ENCODE measurements at places on chromosomes 2 and 18. TPM values are rescaled to one million over a fixed set of nuclear protein-coding genes. Genes with fewer than 3 reads are reported as not detected.

DNA sequence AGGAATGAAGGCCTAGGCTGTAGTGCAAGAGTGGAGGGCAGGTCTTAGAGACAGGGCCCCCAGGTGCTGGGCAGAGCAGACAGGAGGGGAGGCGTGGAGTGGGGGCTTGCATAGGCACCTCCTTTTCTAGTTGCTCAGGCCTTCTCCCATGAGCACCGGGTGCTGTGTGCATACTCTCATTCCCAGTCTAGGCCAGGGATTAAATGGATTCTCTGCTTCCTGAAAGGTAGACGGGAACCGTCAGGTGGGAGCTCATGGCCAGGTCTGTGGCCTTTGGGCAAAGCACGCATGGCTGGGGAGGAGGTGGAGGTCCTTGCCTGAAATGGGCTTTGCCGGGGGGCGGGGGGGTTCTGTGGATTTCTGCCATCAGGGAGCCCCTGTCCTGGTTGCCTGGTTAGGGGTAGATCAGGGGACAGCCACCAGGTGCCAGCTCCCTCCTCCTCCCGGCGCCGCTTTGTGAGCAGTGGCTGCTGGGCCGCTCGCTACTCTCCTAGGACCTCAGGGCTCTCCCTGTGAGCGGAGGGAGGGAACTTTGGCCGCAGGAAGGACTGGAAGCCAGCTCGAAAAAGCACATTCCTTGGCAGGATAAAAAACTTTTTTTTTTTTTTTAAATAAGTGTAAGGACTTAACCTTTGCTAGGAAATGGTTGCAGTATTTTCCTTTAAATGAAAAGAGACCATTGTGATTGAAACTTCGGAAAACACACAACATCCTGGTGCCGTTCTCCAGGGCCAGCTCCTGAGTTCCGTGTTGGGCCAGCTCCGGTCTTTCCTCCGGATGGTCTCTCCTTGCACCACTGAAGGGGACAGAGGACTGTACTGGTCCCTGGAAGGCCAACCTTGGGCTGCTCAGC, 82.8 kb upstream of the HAAO start:
- no peak for DNase-seq

GRCh38 chr2:159715451-159715850, 3.1 kb downstream of the MARCHF7 start:
- DNase-seq = no peak

C2orf78 gene
- total RNA-seq = not detected

DSC2 gene
- 65.4 TPM for total RNA-seq

- DNase-seq = no peak
Measured at GRCh38 chr2:71410696-71411095, 42.7 kb upstream of the DYSF start.

DNA sequence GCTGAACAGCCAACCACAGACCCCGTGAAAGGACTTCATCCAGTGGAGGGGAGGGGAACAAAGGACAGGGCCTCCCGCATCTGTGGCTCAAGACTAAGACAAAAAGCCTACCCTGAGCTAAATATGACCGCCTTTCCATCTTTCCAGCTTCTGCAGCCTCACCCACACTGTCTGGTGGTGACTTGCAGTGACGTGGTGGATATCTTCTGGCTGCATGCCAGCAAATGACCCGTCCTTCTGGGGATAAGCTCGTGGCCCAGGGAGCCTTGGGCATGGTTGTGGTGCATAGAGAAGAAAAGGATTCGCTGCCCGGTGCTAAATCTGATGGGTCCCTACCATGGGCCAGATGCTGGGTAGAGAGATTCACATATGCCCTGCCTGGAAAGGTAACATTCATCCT, 8.7 kb upstream of the NGEF start:
- DNase-seq = no peak

DNA sequence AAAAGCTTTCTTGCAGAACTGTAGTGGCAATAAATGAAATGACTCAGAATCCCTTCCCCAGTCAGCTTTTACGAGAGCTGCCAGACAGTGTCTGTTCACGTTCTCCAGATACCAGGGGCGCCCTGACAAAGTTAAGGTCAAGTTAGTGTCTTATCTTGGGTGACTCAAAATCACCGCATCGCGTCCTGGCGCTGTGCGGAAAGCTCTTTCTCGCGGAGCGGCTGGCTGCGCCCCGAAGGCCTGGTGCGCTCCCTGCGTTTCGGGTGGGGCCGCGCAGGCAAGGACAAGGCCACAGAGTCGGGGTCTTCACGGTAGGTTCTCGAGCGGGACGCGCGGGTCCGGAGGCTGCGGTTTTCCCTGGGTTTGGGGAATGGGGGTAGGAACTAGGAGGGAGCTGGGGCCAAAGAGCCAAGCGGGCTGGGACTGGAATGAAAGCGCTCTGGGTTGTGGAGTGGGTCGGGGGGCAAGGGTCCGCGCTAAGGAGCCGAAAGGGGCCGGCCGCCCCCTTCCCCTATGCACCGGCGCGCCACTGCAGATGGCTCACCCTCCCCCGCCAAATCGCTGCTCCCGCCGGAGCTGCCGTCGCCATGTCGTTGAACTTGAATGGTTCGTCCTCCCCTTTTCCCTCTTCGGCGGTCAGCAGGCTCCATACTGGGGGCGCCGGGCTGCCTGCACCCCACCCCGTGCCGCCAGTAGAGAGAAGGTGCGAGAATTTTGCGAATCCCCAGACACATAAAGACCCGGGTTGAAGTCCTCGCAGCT, 2.6 kb upstream of the HOXD11 start:
- no peak for DNase-seq

GAREM1 gene
- 1.2 TPM for total RNA-seq

- no peak for DNase-seq
Measured at GRCh38 chr18:80136679-80137078, 27.6 kb downstream of the ADNP2 start.

DNA sequence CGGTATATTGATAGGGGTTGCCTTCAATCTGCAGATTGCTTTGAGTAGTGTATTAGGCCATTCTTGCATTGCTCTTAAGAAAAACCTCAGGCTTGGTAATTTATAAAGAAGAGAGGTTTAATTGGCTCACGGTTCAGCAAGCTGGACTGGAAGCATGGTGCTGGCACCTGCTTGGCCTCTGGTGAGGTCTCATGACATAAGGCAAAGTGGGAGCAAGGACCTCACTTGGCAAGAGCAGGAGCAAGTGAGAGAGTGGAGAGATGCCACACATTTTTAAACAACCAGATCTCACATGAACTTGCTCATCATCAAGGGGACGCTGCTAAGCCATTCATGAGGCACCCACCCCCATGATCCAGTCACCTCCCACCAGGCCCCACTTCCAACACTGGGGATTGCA, 4.9 kb downstream of the MAP3K2 start:
- DNase-seq = no peak

EDAR gene
- total RNA-seq = not detected

DNA sequence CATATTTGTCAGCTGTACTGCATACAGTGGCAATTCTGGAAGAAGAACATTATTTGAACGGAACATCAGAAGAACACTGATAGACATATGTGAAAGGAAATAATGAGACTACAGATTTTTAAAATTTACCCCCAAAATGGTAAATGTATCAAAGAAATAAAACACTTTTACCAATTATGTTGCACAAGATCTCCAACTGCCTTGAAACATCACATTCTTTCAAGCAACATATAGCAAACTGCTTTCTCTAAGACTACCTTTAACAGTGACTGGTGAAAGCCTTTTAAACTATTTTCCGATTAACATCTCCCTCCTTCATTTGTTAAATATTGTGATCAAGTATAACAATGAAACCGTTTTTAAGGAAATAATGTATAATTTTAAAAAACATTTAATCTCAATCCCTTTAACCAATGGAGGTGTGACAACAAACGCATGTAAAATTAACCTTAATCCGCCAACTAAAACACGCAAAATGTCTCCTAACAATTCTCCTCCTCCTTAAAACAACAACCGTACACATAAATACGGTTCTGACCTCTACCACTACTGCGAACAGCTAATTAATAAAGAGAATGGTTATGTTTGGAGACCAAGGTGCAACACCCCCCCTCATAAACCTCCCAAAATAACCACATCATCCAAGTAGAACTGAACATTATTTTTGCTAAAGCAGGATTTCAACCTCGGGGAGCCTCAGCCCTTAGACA, 2.4 kb downstream of the FBXO11 start:
- DNase-seq = no peak

DNA sequence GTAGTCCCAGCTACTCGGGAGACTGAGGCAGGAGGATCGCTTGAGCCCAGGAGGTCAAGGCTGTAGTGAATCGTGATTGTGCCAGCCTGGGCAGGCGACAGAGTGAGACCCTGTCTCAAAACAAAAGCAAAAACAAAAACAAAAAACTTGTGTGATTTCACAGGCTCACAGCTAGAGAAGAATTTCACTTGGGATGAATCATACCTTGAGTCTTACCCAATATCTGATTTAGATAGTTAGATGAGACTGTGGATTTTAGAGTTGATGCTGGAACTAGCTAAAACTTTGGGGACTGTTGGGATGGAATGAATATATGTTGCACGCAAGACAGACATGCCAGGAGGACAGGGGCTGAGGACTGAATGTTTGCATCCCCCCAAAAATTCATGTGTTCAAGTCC, 4.4 kb downstream of the ANKRD29 start:
- no peak for DNase-seq

- DNase-seq = no peak
Measured at GRCh38 chr18:25281556-25281955, 70.4 kb downstream of the ZNF521 start.

MFSD6 gene
- total RNA-seq = 2.4 TPM

GRCh38 chr2:148557844-148558436, 86.6 kb upstream of the EPC2 start:
- DNase-seq = no peak

SLC9A4 gene
- 0.08 TPM for total RNA-seq

GRCh38 chr2:203987959-203988358, 51.4 kb downstream of the ICOS start:
- no peak for DNase-seq

- no peak for DNase-seq
Measured at GRCh38 chr2:24077879-24078278, 1.8 kb upstream of the SF3B6 start.

SPP2 gene
- total RNA-seq = not detected

KLHL30 gene
- not detected for total RNA-seq

MDH1B gene
- total RNA-seq = 2.3 TPM

GRCh38 chr2:12587729-12588522, 128.8 kb upstream of the TRIB2 start:
- no peak for DNase-seq

DNA sequence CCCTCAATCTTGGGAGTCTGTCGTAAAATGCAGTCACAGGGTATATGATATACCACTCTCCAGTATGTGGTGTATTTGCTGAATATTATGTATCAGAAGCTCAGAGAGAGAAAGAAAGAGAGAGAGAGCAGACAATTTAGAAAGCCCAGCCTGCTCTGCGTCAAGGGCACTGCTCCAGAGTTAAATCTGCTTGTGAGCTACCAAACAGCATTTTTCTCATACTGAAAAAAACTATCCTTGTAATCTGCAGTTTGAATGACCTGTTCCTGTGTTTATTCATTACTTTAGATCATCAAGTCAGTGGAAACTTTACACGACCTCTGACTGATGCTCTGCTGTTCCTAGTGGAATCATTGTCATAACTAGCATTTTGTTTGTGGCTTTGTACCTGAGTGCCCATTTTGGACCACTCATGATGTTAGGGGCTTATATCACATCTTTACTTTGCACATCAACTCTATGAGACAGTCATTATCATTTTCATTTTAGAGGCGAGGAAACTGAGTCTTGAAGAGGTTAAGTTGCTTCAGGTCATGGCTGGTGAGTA, 89.2 kb upstream of the PELI1 start:
- no peak for DNase-seq

- no peak for DNase-seq
Measured at GRCh38 chr2:59630789-59631188, 922.7 kb downstream of the BCL11A start.

DNA sequence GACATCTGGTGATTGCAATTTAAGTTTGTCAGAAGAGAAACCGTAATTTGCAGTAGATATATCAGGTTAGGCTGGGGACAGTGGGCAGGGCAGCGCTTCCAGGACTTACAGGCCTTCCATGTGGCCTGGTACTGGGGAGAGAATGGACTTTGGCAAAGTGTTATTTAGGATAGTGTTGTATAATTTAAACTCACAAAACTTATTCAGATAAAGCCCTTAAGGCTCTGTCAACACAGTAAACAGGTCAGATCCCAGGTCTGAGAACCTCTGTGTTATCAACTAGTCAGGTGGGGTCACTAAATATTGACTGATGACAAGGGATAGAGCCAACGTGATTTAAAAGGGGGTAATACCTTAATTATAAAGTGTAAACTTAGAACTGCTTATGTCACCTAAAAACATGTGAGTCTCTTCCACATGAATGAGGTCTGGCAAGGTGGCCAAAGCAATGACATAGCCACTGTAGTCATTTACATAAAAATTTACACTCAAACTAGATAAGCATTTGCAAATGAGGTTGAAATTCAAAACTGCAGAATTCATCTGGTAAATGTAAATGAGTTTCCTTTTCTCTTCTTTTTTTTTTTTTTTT, 80.2 kb upstream of the DNMT3A start:
- no peak for DNase-seq

GRCh38 chr2:218074031-218074430, 5.0 kb downstream of the RUFY4 start:
- peak; percentile 66 for DNase-seq

- DNase-seq = no peak
Measured at GRCh38 chr18:21054252-21054821, 57.3 kb downstream of the ROCK1 start.

DNA sequence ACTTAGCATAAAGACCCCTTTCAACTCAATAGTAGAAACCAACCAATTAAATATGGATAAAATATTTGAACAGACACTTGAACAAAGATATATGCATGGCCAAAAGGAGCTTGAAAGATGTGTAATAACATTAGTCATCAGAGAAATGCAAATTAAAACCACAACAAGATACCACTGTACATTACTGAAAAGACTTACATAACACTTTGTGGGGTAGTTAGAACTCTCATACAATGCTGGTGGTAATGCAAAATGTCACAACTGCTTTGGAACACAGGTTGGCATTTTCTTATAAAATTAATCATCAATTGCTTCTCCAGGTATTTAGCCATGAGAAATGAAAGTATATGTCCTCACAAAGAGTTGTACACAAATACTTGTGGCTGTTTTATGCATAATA, 60.7 kb downstream of the TTC27 start:
- DNase-seq = no peak

GRCh38 chr2:168047091-168047690, 200.2 kb downstream of the STK39 start:
- no peak for DNase-seq

GALR1 gene
- not detected for total RNA-seq

- DNase-seq = no peak
Measured at GRCh38 chr18:26978812-26979341, 113.4 kb upstream of the AQP4 start.

- no peak for DNase-seq
Measured at GRCh38 chr2:98568161-98568956, 40.0 kb downstream of the COA5 start.

ERICH2 gene
- 1.6 TPM for total RNA-seq

Data from endothelial cell (in vitro differentiated cells).